Right renal pelvis (tissue), 4 donors: ENCODE measurements at places on chromosomes 6 and 20. TPM values are rescaled to one million over a fixed set of nuclear protein-coding genes. Genes with fewer than 3 reads are reported as not detected.

DNA sequence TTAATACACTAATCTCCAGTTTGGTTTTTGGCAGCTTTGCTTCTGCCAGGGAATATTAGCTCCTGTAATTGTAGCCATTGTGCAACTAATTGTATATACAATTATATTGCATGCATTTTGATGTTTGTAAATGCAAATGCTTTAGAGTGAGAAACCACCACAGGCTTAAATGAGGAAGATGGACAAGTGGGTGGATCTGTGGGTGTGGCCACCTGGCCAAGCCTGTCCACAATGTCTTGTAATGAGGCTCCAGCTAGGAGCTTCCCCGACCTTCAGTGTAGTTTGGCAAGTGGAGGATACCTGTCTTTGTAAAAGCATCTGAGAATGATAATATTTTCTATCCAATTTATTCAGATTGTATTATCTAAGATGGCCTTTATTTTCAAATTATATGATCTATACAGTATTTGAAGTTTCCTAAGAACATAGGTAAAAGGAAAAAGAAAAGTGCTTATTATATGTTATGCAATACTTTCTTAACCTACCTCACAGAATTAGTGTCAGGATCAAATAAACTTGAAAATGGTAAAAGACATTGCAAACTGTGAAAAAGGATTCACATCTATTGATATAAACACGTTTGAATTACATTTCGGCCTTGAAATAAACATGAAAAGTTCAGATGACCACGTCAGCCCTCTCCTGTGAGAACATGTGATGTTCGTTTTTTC, 49.3 kb upstream of the ARID1B start:
- DNase-seq, result no peak

- DNase-seq, result no peak
Measured at GRCh38 chr6:157845493-157846259, 22.6 kb downstream of the SNX9 start.

- no peak for DNase-seq
Measured at GRCh38 chr20:41960166-41960565, 342.0 kb upstream of the CHD6 start.

The APCDD1L gene
- polyA plus RNA-seq, result 14.2 TPM

The TRIM31 gene
- not detected for polyA plus RNA-seq

The TXLNB gene
- polyA plus RNA-seq, result 1.3 TPM

DNA sequence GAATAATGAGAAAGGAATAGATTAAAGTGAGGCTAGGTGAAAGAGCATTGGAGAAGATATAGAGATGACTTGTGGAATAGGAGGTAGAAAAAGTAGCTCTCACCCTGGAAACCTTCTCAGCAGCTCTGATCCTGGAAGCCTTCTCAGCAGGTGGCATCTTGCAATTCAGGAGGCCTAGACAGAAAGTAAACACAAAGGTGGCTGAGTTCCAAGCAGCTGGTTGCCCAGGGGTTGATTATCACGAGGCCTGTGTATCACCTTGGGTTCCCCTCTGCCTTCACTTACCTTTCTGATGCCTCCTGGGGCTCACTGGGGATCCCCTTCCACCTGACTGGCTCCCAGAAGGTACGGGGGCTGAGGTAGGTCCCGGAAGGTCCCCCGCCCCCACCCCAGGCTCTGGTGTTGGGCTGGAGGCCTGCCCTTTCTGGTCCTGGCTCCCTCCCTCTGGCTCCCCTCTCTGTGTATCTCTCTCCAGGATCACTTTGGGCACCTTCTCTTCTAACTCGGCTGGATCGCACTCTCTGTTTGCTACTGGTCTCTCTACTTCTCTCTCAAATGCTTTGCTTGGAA, 9.7 kb downstream of the MDC1 start:
- DNase-seq, result no peak

DNA sequence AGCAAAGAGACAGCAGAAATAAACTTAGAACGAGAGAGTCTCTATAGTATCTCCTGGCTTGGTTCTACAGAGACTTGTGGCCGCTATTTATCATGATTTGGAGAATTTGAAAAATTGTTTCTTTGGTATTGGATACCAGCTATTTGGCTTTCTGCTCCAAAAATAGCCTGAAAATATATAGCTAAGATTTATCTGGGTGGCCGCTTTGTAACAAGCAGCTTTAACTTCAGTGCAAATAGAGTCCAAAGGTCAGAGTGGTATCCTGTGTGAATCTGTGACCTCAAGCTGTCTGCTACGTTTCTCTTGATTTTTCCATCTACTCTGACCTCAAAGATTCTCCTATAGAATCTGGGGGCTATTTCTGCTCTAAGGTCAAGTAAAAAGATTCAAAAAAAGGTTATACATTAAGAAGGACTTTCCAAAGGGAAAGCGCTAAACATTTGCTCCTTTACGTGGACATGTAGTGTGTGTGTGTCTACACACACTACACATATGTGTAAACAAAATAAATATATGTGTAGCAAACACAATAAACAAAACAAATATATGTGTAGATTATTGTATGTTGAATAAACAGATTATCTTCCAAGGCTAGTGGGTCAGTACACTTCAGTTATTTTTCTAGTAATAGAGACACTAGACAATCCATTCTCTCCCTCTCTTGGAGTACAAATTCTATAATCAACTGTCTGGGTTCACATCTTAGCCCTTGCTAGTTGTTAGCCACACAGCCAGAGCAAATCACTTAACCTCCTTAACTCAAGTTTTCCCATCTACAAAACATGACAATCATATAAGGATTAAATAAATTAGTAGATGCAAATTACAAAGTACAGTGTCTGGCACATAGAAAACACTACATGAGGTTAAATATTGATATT, 40.8 kb downstream of the CHD6 start:
- no peak for DNase-seq

- no peak for DNase-seq
Measured at GRCh38 chr6:36800223-36801076, 38.8 kb downstream of the CPNE5 start.

The SNX9 gene
- polyA plus RNA-seq, result 47.8 TPM

DNA sequence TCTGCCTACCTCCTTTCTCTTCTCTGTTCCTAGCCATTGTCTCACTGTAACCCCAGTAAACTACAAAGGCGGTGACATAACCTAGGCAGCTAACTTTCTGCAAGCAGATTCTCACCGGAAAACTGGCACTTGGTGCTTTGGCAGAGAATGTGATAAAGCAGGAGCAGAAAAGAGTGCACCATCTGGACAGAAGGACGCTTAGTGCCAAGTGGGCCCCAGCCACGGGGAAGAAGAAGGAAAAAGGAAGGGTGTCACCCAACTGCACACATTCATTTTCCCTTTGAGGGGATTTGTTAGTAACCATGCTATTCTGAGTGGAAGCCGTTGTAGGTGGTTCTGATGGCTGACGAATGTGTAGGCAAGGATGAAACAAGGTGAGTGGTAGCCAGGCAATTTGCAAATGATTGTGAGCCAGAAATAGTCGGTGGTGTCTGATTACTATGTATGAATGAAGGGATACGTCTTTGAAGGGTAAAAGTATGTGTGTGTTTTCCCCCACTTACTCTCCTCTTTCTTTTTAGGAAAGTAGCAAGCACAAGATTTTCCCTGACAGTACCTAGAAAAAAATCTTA, 148.3 kb upstream of the STXBP5 start:
- no peak for DNase-seq

The SRMS gene
- polyA plus RNA-seq, result 0.24 TPM

GRCh38 chr6:72905705-72906478, 284.0 kb downstream of the KCNQ5 start:
- DNase-seq, result no peak

The UNC5CL gene
- 5.3 TPM for polyA plus RNA-seq

DNA sequence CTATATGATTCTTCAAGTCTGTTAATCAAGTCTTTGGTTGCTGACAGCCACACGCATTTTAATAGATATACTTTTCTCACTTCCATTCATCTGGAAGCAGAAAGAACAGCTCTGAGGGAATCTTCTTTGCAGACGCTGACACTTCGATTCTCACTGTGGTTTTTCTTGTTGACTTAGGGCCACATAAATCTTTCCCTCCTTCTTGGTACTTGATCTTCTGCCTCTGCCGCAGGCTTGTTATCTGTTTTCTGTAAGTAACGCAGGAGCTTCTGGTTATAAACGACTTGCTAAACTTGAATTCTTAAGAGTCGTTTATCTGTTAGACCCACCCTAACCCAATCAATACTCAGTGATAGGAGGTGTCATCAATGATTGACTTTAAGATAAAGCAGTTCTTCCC, 268.8 kb upstream of the SULF2 start:
- no peak for DNase-seq

The LRFN2 gene
- polyA plus RNA-seq, result 0.98 TPM

The XKR7 gene
- 0.26 TPM for polyA plus RNA-seq

DNA sequence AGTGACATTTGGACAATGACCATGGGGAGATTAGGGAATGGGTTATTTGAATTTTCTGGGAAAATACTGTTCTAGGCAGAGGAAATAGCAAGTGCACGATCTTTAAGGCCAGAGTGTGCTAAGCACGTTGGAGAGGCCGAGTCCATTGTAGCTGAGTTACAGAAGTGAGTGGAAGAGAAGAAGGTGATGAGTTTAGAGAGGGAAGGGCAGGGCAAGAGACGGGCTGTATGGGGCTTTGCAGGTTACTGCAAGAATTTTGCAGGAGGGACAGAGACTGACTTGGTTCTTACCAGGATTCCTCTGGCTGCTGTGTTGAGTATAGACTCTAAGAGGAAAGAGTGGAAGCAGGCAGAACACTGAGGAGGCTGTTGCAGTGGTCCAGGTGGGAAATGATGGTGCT, 1.1 kb upstream of the NCOA3 start:
- DNase-seq, result no peak

DNA sequence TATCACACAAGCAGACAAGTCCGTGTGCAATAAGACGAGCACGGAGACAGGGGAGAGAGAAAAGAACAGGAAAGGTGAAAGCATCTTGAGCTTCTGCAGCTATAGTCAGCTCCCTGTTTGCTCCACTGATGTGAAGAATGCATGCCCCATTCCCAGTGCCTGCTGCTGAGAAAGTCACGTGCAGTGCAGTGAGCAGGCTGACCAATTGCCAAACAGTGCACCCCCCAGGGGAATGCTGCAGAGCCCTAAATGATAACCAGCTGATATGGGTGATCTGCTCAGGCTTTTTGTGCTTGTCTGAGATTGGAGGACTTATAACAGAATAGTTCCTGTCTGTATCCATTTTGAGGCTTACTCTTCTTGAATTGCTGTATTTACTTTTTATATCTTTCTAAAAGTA, 121.5 kb downstream of the PACRG start:
- DNase-seq, result no peak

- no peak for DNase-seq
Measured at GRCh38 chr6:26056583-26057350, 30.5 kb upstream of the HFE start.

- no peak for DNase-seq
Measured at GRCh38 chr6:26311385-26312095, 53.5 kb upstream of the BTN3A2 start.

- DNase-seq, result no peak
Measured at GRCh38 chr6:18323935-18324705, 59.8 kb upstream of the DEK start.

- no peak for DNase-seq
Measured at GRCh38 chr6:121884620-121885019, 449.2 kb downstream of the GJA1 start.

GRCh38 chr6:103504501-103505154, 1355.1 kb downstream of the HACE1 start:
- DNase-seq, result no peak

DNA sequence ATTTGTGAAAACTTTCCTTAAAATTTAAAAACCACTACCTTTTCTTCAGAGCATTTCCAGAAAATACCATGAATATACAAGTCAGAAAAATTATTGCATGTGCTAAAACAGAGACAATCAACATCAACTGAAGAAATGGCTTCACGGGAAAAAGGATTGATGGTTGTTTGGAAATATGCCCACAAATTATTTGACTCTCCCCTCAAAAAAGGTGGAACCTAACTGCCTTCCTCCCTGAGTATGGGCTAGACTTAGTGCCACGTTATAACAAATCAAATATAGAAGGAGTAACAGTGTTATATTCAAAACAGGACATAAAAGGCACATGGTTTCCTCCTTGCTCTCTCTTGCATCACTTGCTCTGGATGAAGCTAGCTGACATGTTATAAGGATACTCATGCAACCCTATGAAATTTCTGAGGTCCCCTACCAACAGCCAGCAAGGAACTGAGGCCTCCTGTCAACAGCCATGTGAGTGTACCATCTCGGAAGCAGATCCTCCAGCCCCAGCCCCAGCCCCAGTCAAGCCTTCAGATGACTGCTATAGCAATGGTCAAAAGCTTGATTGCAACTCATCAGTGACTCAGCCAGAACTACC, 8.4 kb downstream of the BTBD9 start:
- DNase-seq, result no peak

The PNRC1 gene
- 111 TPM for polyA plus RNA-seq

The BCAS4 gene
- 4.2 TPM for polyA plus RNA-seq

DNA sequence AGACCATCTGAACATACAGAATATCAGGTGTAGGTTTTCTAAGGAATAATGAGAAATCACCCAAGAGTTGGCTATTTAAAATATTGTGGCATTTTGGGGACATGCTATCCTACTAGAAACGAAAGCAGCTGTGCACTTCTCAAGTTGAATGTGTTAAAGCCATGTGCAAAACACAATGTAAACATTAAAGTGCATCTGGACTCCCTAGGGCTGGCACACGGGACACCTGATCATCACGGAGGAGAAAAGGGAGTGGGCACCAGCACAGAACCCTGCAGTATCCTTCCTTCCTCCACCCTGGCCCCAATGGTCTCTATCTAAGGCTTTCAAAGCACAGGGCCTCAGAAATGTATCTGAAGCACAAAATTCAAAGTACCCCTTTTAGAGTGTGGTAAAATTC, 94.3 kb downstream of the INSM1 start:
- no peak for DNase-seq

The DIDO1 gene
- 58.2 TPM for polyA plus RNA-seq

- DNase-seq, result no peak
Measured at GRCh38 chr6:169014211-169015197, 239.1 kb downstream of the THBS2 start.

- DNase-seq, result no peak
Measured at GRCh38 chr6:54248994-54249393, 59.2 kb upstream of the TINAG start.

DNA sequence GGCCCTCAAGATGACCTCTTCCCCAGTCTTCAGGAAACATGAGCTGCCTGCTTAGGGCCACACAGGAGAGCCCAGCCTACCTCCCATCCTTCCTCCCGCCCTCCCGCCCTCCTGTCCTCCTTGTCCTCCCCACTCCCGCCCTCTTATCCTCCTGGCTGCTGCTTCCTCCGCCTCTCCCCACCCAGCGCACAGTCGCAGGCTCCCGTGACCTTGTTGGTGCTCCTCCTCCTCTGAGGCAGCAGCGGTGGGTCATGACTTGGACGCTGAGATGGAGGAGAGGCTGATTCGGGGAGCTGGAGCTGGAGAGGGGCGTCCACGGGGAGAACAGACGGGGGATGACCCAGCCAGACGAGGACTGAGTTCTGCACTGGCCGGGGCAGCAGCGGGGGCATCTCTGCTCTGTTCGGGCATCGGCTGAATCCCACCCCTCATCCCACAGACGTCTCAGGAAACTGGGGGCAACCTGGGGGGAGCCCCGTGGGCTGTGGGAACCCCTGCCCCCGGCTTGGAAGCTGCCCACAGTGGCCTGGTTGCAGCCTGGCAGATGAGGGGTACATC, 32.4 kb downstream of the CHRNA4 start:
- DNase-seq, result no peak

The RTEL1 gene
- 15.8 TPM for polyA plus RNA-seq

- no peak for DNase-seq
Measured at GRCh38 chr6:22873513-22874136, 304.3 kb downstream of the HDGFL1 start.
